ENCODE measurements at places on chromosomes 6 and 20.

GRCh38 chr20:23152308-23152892, 66.3 kb upstream of the CD93 start:
- DNase-seq, result no peak

DNA sequence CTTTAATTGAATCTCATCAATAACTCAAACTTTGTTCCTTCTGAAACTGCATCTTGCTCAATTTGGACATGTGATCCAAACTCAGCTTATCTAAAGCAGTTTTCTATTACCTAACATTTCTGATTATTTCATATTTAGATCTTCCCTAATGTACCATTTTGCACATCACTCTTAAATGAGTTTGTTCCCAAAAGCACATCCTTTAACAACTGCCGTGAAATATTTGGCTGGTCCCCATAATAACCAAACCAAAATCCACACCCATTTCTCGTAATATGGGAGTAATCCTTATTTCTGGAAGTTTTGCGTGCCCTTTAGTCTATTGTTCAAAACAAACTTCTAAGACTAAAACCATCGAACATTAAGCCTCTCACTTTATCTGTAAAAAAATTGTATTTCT, 94.9 kb downstream of the TASP1 start:
- no peak for DNase-seq

DNA sequence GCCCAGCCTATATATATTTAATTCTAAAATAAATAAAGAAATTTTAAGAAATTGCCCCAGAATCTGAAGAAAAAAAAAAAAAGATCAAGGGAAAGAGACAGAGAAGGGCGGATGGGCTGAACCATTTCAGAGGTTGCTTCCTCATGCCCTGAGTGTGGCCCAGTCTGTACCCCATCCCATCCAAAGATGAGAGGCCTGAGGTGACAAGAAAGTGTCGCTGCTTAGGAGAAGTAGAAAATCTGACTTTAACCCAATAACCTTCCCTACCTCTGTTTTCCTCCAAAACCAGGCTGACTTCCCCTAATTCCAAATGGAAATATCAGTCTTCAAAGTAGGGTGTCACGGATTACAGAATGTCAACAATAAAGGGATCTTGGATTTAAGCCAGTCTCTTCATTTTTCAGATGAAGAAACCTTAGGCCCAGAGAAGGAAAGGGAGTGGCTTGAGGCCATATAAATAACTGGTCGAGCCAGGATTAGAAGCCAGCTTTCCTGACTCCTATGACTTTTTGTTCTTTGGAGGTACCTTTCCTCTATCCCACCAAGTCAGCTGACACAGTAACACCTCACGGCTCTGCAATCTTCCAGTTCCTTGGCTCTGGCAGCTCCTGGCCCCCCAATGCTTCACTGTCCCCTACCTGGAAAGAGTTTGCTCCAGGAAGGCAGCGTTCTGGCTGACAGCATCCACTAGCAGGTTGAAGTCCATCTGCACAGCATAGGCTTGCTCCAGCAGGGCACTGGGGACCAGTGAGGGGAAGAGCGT, 10.1 kb downstream of the GSS start:
- no peak for DNase-seq

GRCh38 chr6:128725271-128726233, 157.4 kb upstream of the LAMA2 start:
- DNase-seq, result peak; percentile 23

- DNase-seq, result no peak
Measured at GRCh38 chr6:46315589-46315988, 144.8 kb upstream of the ENPP5 start.

DNA sequence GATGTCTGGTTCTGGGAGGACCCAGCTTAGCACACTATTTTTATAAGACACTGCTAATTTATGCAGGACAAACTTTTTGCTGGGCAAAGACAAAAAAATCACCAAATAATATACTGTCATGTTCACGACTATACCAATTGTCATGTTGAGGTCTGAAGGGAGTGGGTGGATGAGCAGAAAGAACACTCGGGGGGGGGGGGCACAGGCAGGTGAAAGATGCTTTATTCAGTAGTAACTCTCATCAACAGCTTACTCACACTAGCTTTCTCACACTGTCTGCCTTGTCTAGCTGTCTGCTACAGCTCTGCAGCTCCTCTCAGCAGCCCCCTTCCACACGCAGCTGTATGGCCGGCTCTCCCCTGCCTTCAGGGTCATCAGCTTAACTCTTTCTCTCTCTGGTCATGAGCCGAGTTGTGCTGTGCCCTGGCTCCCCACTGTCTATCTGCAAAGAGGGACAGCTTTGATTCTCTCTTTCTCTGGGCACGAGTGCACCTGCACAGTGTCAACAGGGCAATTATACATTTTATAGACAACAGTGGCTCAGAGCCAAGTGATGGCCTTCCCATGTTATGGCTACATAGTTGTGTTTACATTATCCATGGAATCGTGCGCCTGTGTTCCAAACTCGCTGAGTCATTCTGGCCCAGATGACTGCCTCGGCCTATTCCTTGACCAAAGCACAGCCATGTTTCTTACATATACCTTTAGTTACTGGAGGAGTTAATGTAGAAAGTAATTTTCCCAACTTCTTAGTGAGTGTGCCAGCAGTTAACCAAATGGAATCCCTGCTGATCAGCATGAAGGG, 187.7 kb upstream of the PRSS16 start:
- no peak for DNase-seq

- no peak for DNase-seq
Measured at GRCh38 chr6:21075986-21076385, 517.6 kb upstream of the SOX4 start.

GRCh38 chr6:64672131-64672530, 1034.9 kb downstream of the EYS start:
- DNase-seq, result no peak

Measured in activated CD4-positive, alpha-beta T cell treated with anti-CD3 and anti-CD28 coated beads, Interleukin-2, amount 10 ng/mL, durations not matched to agents 7 days and 5 days (primary cell).